ENCODE measurements at places on chromosomes 2 and 18. TPM values are rescaled to one million over a fixed set of nuclear protein-coding genes. Genes with fewer than 3 reads are reported as not detected.

GRCh38 chr2:234099266-234099665 is 48.8 kb downstream of the SPP2 start:
- no peak for DNase-seq

The PSMA8 gene
- not detected for total RNA-seq

DNA sequence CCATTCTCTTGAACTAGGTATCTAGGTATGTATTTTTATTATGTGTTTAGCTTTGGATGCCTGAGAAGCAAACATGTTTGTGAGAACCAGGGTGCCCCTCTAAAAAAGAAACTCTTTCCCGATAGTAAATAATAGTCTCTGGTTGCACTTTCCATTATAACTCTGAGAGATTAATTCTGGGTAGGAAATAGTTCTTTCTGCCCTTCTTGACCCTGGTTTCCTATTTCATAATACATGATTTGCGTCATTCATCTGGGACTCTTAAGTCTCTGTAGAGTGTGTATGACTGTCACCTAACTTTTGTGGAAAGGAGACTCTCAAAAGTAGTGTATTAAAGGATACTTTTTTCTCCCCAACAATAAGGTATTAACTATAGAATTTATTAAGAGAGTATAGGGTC is 31.5 kb downstream of the ACSL3 start:
- peak; percentile 81 for DNase-seq

GRCh38 chr2:170086751-170087412 is 91.1 kb upstream of the MYO3B start:
- DNase-seq = peak; percentile 55

DNA sequence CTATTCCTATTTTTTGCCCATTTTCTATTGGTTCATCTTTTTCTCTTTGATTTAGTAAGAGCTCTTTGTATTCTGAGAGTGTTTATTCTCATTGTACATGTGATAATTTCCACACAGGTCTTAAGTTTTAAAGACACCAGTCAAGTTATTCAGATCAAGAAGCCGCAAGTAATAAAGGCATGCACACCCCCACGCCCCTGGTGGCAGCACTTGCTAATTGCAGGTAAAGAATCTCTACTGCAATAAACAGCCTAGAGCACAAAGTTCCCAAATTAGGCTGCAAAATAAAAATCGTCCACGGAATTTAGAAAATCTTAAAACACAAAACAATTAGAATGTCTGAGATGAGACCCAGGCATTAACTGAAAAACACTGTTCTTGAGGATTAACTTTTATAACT is 45.2 kb downstream of the ST3GAL5 start:
- DNase-seq = no peak

- no peak for DNase-seq
Measured at GRCh38 chr2:195574312-195574711, 82.7 kb upstream of the SLC39A10 start.

The CLK1 gene
- total RNA-seq = 75.5 TPM

- peak; percentile 71 for DNase-seq
Measured at GRCh38 chr2:196160101-196160500, 11.3 kb downstream of the STK17B start.

The DUSP19 gene
- total RNA-seq = 4.4 TPM

DNA sequence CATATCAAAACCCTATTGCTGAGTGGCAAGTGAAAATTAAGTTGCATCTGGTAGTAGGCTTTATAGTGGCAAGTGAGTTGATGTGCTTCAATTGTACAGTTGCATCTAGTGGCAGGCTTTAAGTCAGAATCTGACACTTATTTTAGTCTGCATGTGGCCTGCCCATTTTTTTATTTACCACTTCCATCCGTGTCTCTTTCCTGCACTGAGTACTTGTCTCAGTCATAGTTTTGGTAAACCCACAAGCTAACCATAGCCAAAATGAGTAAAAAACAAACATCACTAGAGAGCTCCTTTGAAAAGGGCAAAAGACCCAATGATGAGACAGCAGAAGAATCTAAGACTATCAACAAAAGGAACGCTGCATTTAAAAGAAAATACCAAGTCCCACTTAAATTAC is 96.0 kb upstream of the CRACDL start:
- DNase-seq = no peak

DNA sequence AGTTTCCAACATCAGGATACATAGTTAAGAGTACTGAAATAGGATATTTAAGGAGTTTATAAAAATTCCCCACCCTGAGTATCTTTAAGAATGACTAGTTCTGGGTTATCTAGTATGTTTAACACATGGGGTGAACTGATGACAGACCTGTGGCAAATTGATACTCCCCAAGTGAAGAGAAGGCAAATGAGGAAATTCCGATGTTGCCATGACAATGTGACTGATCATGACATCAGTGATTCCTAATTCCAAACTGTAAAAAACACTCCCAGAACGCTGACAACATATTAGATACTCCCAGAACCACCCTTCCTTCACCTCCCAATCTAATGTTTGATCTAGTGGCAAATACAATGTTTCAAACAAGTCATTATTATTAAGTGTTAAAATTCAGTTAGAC is 77.6 kb downstream of the RBMS1 start:
- peak; percentile 56 for DNase-seq

The CPO gene
- not detected for total RNA-seq

The NCKAP1 gene
- total RNA-seq = 364 TPM

GRCh38 chr2:135791418-135792190 is 45.4 kb downstream of the LCT start:
- DNase-seq = no peak

The KYNU gene
- total RNA-seq = not detected

The GPR45 gene
- total RNA-seq = not detected

GRCh38 chr2:4780679-4781078 is 911.5 kb upstream of the SOX11 start:
- DNase-seq = no peak

The CKAP2L gene
- 2.4 TPM for total RNA-seq

DNA sequence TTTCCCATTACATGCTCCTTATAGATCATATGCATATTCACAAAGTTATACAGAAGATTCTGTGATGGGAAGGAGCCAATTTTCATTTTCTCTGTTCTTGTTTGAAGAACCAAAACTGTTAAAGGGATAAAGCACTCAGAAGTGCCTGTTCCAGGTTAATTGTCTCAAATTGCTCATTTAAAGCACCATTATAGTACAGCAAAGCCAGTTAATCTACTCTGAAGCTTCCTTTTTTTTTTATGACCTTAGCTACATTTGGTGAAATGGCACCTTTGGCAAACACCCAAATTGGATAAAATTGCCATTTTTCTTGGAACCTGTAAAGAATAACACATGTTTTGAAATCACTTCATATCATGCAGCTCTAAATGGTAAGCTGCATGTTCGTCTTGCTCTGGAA is 1092.3 kb downstream of the BCL11A start:
- DNase-seq = no peak

GRCh38 chr2:152635635-152636298 is 81.5 kb downstream of the PRPF40A start:
- DNase-seq = peak; percentile 76

GRCh38 chr18:64331419-64331818 is 182.5 kb upstream of the LINC00305 start:
- no peak for DNase-seq

The TBR1 gene
- not detected for total RNA-seq

The TPO gene
- not detected for total RNA-seq

DNA sequence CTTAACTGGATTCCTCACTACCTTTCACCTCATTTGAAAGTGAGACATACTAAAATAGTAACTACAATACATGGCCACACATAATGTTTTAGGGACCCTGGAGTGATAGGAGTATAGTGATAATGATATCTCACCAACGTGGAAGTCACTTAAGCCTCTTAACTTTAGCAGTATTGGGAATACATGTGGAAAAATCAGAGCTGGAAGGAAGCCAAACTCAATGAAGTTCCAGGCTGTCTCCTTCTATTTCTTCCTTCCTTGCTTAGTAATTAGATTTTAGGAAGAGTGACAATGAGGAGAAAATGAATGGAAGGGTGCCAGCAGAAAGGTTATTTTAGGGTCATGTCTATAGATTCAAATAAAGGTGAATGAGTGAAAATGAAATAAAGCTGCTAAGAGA is 387.3 kb downstream of the PLCL1 start:
- no peak for DNase-seq

DNA sequence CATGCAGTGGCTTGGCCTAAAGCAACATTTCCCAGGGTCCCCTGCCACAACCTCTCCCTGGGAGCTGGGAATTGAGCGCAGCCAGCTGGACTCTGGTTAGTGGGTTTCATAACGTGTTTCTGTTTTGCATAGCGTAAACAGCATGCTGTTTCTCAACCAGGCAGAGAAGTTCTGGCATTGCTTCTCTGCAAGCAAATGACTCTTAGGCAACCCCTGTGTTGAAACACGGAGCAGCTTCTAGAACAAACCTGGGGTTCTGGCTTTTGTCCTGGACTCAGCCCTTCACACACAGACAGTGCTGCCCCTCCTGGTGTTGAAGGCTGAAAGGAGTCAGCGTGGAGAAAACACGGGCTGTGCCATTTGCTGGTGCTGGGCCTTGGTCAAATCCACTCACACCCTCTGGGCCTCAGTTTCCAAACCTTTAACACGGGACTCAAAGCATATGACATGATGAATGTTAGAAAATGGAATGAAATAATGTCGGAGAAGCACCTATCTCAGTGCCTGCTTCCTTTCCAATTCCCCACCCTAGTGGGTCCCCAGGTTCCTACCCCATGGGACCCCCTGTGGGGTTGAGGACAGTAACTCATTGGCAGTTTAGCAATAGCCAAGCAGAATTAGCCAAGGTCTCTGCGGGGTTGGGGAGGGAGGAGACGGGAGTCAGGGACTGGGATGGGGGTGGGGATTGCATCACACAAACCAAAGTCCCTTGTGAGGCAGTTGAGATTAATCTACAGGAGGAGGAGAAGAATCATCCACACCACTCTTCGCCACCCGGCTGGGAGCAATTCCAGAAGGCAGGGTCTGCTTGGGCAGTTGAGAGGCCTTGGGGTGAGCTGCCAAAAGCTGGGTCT is 30.2 kb upstream of the IL1R2 start:
- DNase-seq = no peak

The TLX2 gene
- not detected for total RNA-seq

The DNAJC10 gene
- 132 TPM for total RNA-seq

- no peak for DNase-seq
Measured at GRCh38 chr2:75342504-75343175, 143.3 kb upstream of the TACR1 start.

DNA sequence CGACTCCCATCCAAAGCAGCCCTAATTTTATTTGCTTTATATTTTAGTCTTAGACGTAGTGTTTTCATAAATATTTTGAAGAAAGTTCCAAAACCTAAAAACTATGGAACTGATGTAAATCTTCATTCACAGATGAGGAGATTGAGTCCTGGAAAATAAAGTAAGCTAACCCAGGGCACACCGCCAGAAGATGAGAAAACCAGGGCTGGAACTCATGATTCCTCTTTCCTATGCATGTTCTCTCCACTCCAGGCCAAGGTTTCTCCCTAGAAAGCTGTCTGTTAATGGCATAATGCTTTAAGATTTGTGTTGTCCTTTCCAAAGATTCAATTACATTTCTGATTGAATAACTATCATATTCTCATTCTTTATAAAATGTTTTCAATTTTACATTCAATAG is 78.4 kb upstream of the ZC3H15 start:
- no peak for DNase-seq

The CCDC141 gene
- total RNA-seq = 1.2 TPM

DNA sequence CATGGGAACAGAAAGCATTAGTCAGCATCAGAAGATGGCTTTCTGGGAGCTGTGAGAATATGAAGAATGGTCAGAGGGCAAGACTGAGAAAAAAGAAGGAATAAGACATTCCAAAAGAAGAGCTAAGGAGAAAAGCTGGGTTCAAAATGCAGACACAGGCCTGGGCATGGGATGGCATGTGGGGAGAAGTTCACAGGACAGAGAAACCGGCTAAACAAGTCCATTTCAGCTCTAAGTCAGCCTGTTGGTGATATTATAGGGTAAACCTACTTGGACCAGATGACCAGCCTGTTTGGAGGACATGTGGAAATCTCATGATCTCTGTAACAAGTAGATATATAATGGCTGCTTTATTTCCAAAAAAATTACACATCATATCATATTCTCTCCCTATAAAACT is 91.7 kb upstream of the MEIS1 start:
- DNase-seq = no peak

- DNase-seq = no peak
Measured at GRCh38 chr2:144995482-144995881, 475.6 kb upstream of the ZEB2 start.

GRCh38 chr2:168907940-168908662 is 7.0 kb downstream of the G6PC2 start:
- DNase-seq = no peak

- DNase-seq = peak; percentile 48
Measured at GRCh38 chr18:75297731-75298130, 87.1 kb downstream of the TSHZ1 start.

GRCh38 chr2:181241366-181241765 is 215.8 kb upstream of the ITGA4 start:
- DNase-seq = no peak

Data from dermis blood vessel endothelial cell (primary cell).